Chondrocyte (in vitro differentiated cells): ENCODE measurements at places on chromosomes 1 and 21. TPM values are rescaled to one million over a fixed set of nuclear protein-coding genes. Genes with fewer than 3 reads are reported as not detected.

The RHOU gene
- total RNA-seq, result 3.8 to 6.0 TPM (median 5.9 TPM) in 3 replicates

DNA sequence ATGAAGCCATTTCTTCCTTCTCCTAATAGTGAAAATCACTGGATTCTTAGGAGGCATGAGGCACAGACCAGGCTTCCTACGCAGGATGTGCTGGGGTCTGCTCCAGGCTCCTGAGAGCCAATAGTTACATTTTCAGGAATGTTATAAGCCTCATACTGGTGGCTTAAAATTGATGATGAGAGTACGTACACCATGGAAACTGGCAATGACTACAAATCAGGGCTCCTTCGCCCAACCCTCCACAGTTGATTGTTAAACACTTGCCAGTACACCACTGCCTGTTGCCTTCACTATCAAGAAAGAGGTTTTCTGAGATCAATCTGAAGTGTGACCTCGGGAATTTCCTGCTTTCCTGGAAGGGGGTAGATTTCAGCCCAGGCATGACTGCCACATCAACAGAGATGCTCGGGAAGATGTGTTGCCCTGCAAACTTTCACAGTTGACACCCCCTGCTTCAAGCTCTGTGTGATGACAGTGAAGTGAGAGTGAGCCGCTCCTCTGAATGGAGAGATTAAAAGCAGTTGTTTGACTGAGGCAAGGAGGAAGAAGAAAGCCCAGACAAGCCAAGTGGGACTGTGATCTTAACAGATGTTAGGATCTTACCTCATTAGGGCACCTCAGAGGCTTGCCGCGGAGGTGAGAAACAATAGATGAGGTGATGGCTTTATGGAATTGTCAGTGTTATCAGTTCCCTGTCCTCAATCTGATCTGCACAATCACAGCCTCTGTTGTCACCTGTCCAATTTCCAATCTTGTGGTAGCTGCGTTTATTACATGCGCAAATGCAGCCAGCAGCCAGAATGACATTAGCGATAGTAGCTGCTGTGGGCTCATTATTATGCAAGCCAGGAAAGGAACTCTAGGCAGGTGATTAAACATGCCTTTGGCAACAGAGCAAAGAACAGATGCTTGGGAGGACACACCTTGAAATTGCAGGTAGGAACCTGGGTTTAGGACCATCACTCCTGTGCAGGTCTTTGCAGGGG lies 277.3 kb downstream of the KAZN start:
- no peak for DNase-seq

DNA sequence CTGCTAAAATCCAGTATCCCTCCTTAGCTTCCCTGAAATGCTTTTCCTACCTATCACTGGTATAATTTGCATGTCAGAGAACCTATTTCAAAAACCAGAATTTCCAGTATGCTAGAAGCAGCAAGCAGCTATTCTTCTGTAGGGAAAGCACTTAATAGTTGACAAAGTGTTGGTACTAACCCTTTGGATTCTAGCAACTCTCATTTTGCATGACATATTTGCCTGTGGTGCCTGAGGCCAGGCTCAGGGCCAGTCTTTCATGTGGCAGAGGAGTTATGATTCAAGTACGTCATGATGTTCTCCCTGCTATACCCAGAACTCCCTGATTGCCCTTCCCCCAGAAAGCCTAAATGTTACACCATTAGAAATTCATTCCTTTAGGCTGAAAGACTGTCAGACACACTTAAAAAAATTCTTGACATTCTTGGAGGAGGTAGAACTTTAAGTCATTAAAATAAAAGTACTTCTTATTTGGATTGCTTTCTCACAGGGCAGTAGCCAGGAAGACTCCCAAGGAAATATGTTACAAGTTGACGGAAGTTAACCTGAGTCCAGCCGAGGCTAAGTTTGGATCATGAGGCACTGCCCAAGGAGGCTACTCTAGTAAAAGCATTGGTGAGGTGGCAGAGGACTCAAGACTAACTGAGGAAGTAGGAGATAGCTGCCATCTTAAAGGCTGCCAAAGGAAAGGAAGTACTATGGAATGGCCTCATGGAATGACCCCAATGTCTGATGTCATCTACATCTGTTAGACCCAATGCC lies 298.4 kb upstream of the SPAG17 start:
- no peak for DNase-seq

DNA sequence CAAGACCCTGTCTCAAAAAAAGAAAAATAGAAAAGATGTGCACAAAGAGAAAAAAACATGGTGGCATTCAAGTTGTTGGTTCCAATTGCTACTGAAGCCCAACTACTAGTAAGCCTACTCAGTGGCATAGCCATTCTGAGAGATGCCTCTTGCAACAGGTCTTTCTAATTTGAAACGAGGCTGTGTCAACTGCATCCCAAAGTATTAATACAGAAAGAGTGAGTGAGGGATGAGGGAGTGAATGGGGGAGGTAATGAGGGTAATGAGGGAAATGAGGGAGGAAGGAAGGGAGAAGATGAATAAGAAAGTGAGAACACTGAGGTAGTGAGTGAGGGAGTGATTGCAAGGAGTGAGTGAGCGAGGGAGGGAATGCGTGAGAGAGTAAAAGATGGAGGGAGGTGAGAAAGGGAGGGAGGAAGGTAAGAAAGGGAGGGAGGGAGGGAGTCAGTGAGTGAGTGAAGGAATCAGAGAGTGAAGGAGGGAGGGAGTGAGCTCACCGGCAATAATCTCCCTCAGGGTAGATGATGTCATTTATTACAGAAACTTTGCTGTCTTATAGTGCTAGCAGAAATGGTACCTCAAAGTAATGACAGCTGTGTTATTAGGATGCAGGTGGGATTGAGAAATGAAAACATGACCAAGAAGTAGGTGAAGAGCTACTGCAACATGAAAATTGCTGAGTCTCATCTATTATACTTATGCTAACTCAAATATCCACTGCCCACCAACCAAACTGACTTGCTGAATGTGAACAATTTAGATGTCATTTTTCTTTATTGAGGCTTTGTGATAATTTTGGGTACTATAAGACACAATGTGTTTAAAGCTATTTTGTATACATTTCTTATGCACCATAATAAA lies 75.6 kb upstream of the ADAM30 start:
- no peak for DNase-seq

The UTS2 gene
- total RNA-seq, result not detected in 3 replicates
